B cell (primary cell): ENCODE measurements at places on chromosomes 7 and 10. TPM values are rescaled to one million over a fixed set of nuclear protein-coding genes. Genes with fewer than 3 reads are reported as not detected.

KCP gene
- total RNA-seq: 3.8 and 3.9 TPM in 2 replicates

OR2A5 gene
- not detected in 2 replicates for total RNA-seq

BLOC1S2 gene
- 47.2 and 47.5 TPM in 2 replicates for total RNA-seq

TCERG1L gene
- 0.10 TPM in 1 of 2 replicates, not detected in the other for total RNA-seq

IKZF1 gene
- total RNA-seq: 254 and 261 TPM in 2 replicates

CCDC136 gene
- 12.4 and 13.9 TPM in 2 replicates for total RNA-seq

DLG5 gene
- 0.54 and 1.1 TPM in 2 replicates for total RNA-seq

SRGN gene
- 47.3 and 49.9 TPM in 2 replicates for total RNA-seq

HMX3 gene
- not detected in 2 replicates for total RNA-seq
